ENCODE measurements at places on chromosomes 11 and 22. TPM values are rescaled to one million over a fixed set of nuclear protein-coding genes. Genes with fewer than 3 reads are reported as not detected.

HORMAD2 gene
- total RNA-seq: not detected

SUSD2 gene
- total RNA-seq: 8.3 TPM

P2RY2 gene
- 20.2 TPM for total RNA-seq

CD44 gene
- 348 TPM for total RNA-seq

H19 gene
- 130 TPM for total RNA-seq

CXCR5 gene
- total RNA-seq: not detected

MED19 gene
- total RNA-seq: 12.7 TPM

CYTH4 gene
- 16.3 TPM for total RNA-seq

OR52N5 gene
- total RNA-seq: not detected

Data from ureter (tissue), 1 donor.